ENCODE measurements at places on chromosomes 4 and X.

GRCh38 chrX:17214962-17215361 lies 160.0 kb upstream of the NHS start:
- no peak for DNase-seq

DNA sequence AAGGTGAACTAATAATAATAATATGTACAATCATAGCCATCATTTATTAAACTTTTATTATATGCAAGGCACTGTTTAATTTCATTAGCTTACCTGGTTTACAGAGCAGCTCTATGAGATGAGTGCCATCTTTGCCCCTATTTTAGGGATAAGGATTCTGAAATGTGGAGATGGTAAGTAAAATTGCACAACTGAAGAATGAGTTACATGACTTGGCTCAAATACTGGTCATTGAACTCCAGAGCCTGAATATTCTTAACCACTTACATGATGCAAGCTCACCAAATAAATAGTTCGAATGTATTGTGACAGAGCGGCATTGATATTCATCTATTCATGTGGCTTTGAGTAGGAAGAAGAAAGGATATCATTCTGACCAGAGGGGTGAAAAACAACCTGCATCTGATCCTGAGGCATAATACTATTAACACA lies 11.7 kb downstream of the ALB start:
- DNase-seq = no peak

DNA sequence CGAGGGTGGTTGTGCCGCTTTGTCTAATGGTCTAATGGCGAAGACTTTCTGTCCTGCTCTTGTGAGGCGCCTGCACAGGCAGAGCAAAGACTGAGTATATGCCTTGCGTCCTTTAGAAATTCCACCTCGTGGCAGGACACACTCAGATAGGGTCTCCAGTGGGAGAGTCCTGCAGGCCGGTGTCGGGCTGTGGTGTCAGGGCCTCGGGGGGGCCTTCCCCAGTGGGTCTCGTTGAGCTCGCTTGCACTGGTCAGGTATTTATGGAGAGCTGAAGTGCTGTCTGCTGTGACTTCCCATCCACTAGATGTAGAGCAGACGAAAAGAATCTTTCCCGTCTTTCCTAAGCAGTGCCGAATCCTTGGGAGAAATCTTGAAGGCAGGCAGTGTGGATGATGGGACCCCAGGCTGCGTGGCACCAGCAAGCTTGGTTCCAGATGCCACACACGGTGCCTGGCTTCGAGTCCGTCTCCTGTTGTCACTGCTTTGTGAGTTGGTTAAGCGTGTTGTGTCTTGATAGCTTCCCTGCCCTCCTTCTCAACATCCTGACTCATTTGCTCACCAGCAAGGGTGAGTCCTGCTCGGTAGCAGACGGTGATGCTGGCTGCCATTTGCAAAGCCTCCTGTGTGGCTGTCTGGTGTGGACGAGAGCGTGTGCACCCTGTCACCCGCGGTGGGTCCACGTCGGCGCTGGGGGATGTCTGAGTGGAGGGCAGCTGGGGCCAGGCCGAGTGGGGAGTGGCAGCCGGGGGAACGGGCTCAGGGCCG lies 20.5 kb downstream of the MAEA start:
- no peak for DNase-seq

- no peak for DNase-seq
Observed at GRCh38 chr4:80173401-80173800, 23.9 kb upstream of the PRDM8 start.

DNA sequence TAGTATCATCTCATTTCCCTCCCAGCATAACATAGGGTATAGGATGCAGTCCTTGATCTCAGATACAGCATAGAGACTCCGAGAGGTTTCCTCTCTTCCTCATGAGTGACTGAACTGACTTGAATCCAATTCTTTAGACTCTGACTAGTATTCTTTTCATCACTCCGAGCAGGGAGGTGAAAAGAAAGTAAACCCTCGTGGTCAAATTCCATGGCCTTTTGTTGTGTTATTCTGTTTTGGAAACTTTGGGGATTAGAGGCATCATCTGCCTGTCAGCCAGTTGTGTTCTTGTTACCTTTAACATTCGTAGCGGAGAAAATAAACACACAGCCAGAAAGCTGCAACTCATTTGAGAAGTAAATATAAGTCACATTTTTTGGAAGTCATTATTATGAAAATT lies 206.6 kb downstream of the ARHGAP10 start:
- DNase-seq = no peak

GRCh38 chrX:110180928-110181310 lies 137.0 kb downstream of the AMMECR1 start:
- no peak for DNase-seq

DNA sequence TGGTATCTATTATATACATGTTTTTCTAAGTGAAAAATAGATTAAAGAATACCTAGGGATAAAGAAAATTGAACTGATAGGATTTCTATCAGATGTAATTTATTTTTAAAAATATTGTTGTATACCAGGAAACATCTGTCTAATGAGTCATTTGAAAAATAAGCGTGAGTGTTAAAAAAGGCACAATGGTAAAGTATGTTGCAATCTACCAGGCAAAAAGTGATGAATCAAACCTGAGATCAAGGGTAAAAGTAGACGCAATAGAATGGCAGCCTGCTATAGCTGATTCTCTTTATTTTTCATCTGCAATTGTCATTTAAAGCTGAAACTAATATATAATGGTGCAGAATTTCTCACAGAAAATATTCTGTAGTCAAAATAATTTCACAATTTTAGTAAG lies 1119.6 kb downstream of the PCDH18 start:
- no peak for DNase-seq

GRCh38 chrX:72021975-72022374 lies 109.7 kb downstream of the RTL5 start:
- DNase-seq = no peak

DNA sequence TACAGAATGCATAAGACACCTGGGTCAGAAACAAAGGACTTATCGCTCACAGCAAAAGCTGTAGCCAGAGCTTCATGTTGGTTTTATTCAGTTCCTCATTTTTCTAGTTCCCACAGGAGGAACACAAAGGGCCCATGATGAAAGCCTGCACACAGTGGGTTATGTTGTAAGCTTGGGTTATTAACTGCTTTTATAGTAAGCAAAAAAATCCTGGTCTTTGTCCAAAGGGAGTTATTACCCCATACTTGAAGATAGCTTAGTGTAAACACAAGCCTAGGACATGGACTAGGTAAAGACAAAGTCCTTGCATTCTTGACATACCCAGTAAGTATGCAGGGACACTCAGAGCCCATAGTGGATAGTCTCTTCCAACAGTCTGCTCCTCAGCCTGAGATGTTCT lies 11.7 kb downstream of the BBS12 start:
- no peak for DNase-seq

GRCh38 chr4:5752376-5753184 lies 41.6 kb downstream of the EVC start:
- no peak for DNase-seq

GRCh38 chr4:53235547-53235946 lies 130.3 kb downstream of the SCFD2 start:
- DNase-seq = no peak

DNA sequence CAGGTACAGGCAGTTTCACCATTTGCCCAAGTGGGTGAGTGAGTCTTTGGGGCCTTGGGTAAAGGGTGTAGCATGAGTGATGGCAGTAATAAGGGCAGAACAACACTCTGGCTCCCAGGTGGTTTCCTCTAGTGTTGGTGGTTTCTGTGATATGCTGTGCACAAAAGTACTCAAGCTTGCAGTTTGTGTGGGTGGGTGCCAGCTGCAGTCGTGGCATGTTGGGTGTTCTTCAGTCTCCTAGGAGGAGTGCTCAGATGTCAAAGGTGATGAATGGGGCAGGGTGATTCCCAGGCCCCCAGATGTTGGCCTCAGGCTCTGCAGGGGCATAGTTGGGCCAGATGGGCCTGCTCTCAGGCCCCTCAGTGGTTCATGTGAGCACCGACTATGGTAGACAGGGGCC lies 166.1 kb upstream of the KLF8 start:
- DNase-seq = no peak

- no peak for DNase-seq
Observed at GRCh38 chr4:115117651-115118050, 4.2 kb upstream of the NDST4 start.
